ENCODE measurements at places on chromosomes 2 and 18.
A peak's percentile ranks its signal among the peaks of the same experiment; 100 is the strongest.

GRCh38 chr2:100237770-100238169 is 84.5 kb downstream of the LONRF2 start:
- DNase-seq = no peak

- no peak for DNase-seq
Observed at GRCh38 chr2:195251214-195251613, 405.8 kb upstream of the SLC39A10 start.

DNA sequence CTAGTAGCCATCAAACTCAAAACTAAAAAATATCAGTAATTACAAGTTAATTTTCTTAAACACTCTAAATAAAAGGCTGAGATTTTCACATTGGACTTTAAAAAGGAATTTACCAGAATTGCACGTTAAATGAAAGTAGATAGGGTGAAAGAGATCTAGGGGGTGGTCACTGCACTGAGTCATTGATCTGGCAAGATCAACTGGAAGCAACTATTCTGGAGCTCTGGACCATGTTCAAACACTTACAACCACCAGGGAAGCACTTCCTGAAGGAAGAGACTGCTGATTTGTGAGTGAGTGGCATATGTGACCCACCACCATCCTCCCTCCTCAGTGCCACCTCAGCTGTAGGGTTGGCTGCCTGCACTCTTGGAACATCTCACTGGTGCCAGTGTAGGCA is 111.8 kb downstream of the UGGT1 start:
- no peak for DNase-seq

DNA sequence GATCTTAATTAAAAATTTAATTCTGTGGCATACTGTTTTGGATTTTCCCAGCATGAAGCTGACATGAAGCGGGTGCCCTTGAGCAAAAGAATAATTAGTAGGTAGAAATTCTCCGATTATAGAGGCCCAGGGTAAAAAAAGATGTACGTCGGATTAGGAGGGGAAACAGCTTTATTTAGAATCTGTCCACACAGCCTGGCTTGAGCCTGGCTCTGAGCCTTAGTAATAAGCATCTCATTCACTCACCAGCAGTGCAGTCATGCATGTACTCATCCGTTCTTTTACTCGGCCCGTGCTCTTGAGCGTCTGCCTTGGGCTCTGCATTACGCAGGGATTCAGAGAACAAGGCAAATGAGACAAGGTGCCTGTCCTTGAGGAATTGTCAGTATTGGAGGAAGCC is 219.3 kb downstream of the AGAP1 start:
- DNase-seq = no peak

- DNase-seq = no peak
Observed at GRCh38 chr2:54808661-54809060, 85.2 kb downstream of the EML6 start.

DNA sequence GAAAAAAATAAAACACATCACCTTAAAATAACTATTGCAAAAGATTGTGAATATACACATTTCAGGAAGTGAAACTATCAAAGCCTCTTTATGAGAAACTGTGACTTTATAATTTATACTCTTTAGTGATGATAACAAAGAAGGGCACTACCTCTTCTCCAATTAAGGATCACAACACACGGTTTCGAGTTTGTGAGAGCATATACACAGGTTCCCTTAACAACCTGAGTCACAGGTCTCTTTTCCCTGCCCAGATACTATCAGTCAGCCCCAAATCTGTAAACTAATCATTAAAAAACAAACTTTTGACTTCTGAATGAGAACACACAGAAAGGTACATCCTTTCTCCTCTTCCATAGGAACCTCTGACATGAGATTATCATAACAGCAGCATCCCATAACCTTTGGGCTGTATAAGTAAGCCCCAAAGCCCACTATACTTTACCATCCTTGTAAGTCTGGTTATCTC is 44.9 kb downstream of the PTPN2 start:
- DNase-seq = peak; percentile 12

GRCh38 chr2:201403880-201404279 is 46.7 kb upstream of the FLACC1 start:
- no peak for DNase-seq

GRCh38 chr2:217887841-217888701 is 114.7 kb downstream of the TNS1 start:
- no peak for DNase-seq
